Substantia nigra (tissue), 51 donors: ENCODE measurements at places on chromosomes 13 and 19.

DNA sequence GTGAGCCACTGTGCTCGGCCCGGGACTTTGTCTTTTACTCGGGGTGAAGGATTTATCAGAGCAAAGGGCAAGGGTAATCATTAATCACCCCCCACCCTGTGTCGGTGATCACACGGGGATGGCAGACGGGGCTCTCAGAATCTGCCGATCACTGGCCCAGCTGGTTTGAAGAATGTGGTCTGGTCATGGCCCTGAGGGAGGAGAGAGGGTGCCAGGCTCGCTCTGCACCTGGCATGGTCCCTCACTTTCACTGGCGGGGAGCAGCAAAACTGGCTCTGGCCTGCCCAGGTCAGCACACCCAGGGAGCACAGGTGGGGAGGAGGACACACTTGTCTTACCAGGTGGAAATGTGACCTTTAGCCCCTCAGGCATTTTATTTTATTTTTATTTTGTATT lies 10.2 kb downstream of the REEP6 start:
- DNase-seq, result no peak

DNA sequence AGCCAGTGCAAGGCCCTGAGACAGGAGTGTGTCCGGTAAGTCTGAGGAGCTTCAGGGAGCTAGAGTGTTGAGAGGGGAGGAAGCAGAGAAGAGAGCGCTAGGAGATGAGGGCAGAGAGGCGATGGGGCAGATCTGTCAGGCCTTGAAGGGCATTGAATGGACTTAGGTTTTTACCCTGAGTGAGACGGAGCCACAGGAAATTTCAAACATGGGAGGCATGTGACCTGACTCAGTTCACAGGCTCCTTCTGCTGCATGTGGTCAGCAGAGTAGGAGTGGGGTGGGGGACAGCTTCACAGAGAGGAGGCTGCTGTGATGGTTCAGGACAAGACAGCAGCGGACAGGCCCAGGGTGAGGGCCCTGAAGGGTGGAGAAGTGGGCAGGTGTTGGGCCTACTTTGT lies 2.5 kb upstream of the FAM98C start:
- DNase-seq, result no peak

GRCh38 chr19:47786566-47786965 lies 8.1 kb downstream of the SELENOW start:
- no peak for DNase-seq

DNA sequence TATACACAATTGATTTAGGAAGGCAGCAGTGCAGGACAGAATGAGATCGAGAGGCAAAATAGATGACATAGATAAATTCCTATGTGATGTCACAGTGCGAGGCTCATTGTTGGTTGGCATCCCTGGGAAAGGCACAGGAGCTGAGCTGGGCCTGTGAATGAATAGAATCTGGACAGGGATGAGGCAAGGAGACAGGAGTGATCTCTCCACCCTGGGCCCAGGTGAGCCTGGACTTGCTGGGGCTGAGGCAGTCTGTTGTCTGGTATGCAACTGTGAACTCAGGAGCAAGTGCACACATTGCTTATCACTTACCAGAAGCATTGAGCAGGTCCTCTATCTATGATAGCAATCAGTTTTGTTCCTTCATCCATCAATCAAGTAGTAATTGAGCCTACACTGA lies 48.2 kb upstream of the ESD start:
- no peak for DNase-seq

DNA sequence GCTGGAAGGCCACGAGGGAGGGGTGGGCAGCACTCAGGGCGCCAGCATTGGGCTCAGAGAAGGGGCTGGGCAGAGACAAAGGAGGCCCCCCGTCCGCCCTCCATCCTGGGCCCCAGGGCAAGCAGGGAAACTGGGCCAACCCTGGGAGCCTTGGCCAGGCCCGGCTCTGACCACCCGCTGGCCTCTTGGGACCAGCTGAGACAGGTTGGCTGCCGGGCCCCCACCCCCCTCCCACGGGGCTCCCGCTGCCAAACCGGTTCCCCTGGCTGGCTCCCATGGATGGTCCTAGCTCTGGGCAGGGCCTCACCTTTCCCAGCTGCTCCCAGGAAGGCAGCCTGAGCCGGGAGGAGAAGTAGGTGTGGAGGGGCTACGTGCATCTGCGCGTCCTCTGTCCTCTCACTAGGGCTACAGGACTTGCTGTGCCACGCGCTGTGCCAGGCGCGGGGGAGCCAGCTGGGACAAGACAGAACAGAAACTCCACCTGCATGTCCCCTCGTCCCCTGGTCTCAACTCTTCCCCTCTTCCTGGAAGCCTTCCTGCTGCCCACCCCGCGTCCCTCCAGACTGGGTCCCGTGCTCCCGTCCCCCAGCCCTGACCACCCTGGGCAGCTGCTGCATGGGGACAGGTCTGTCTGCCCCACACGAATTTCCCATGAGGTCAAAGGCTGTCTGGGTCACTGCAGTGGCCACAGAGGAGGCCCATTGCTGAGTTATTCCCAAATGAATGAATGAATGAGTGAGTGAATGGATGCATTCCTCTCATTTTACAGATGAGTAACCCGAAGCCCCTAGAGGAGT lies 29.1 kb upstream of the NCCRP1 start:
- DNase-seq, result no peak

- no peak for DNase-seq
Measured at GRCh38 chr13:25860265-25860664, 191.6 kb downstream of the SHISA2 start.

DNA sequence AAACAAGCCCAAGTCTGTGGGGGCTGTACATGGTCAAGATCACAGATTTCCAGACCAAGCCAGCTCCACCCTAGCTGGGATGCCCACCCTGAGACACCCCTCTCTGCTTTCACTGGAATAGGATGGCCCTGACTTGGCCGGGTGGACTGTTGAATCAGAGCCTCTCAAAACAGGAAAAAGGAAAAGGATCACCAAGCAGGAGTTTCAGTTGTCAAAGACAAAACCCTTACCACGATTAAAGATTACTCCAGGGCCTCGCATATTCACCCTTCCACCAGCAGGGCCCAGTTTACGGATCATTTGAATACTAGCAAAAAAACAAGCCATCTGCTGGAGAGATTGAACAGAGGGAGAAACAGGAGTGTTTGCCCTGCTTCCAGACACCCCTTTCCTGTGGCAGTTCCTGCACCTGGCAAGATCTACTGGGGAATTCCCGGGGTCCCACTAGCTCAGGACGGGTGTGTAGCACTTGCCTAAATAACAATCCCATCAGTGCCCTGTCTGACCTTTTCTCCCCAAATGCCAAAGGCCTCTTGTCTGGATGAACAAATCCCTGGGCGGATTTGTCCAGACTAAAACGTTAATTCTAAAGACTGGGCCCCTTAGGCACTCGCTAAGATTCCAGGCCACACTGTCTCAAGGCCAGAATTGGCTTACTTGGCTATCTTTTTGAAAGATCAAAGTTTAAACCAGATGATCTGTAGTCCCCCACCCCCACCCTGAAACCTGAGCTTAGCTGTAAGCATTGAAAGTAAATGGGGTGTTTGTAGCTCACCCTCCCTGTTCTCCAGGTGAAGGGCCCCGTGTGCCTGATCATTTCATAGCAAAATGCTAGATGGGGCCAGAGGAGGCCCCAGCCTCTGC lies 38.4 kb downstream of the ACTN4 start:
- no peak for DNase-seq

GRCh38 chr13:60258349-60258748 lies 94.6 kb upstream of the DIAPH3 start:
- DNase-seq, result no peak

DNA sequence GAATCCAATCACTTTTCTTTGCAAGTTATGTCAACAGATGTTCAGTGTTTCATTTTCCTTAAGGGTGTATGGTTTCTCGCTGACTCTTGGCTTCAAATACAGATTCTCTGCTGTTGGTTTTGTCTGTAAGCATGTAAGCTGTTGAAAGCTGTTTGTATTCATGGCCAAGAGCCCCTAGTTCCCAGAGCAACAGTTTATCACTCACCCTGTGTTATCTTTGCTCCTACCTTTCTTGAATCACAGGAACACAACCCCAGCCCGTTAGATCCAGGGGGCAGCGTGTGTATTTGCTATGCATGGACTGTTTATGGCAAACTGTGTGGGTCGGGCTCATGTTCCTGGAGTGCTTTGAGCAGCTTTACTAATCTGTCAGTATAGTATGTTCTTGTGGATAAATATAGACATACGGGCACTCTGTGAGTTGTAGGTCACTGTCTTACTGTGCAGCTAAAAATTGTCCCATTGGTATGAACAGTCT lies 28.9 kb downstream of the FRY start:
- DNase-seq, result no peak

DNA sequence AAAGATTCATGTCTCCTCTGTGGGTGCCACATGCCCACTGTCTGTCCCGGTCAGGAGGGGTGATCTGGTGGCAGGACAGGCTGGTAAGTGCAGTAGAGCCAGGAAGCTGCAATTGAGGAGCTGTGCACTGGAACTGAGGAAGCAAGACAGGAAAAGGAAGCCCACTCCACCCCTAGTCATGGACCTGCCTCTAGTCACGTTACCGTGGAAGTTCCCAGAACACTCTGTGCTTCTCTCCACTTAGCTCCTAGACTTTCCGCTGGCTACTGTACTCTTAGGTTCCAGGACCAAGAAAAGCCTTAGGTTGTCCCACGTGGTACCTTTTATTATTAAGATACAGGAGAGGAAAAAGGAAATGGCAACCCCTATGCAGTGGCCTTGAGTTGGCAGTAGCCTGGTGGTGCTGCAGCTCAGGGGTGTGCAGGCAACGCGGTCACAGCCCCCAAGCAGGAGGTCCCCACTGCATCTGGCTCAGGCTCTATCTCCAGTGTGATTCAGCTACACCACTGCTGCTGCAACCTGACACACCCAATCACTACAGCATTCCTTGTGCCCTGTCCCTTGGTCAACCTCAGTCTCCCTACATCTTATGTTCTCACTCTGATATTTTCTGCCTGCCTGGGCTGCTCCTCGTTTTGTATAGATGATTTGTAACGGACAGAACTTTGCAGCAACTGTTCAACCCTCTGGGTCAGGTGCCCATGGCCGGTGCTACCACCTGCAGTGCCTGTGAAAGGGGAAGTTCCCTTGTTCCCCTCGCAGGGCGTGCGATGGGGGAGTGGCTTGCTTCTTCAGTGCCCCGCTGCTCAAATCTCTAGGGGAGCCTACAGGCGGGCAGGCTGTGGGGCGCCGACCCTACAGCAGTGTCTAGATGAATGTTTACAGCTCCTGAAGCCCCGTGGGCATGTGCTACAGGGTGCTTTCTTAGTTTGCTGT lies 24.4 kb upstream of the GPR12 start:
- DNase-seq, result no peak

DNA sequence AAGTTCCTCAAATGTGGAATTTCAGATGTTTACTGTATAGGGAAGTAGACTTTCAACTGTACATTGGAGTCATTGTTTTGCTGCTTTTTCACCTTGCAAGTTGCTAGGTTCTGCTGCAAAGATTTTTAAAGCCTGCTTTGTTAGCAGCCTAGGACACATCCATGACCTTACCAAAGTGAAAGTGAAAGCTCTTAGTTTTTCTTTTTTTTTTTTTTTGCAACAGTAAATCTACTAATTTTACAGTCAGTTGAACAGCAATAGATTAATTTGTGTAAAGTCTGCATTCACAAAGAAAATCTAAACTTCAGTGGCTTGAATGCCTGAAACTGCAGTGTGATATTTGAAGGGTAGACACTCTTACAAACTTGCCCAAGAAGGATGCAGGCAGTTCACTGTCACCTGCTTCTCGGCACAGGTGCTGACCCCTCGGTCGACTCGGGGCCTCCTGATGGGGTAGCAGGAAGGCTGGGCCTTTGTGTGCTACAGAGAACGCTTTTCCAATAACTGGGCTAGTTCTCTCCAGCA lies 5.0 kb upstream of the MTIF3 start:
- DNase-seq, result no peak

DNA sequence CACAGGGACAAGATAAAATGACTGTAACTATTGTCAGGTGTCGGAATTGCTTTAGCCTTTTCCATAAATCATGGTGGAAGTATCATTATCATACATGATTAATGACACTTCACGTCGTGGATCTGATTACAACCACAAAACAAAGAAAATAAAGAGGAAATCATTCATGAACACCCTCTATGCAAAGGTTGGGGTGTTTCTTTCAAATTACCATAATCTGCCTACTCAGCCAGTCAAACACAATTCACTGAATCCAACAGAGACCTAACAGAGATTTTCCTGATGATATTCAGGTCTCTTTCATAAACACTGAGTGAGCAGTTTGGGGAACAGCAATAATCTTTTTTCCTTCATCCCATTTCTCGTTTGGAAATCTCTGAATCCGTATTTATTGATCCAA lies 625.6 kb downstream of the DCT start:
- no peak for DNase-seq

GRCh38 chr19:49327878-49328544 lies 3.0 kb upstream of the SLC6A16 start:
- DNase-seq, result no peak

DNA sequence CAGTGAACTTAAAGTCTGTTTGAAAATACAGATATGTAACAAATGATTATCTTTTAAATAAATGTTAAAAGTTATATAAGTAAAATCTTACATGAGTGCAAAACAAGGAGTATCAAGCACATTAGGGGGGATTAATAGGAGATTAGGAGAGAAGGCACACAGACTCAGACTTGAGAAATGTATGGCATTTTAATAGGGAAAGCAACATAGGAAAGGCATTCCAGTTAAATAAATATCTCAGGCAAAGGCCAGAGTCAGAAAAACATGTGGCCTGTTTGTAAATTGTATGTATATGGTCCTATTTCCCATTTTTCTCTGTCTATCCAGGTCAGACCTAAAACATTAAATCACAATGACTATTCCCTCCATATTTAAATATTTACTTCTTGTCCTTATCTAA lies 462.7 kb downstream of the GPC6 start:
- no peak for DNase-seq

GRCh38 chr13:93953841-93954240 lies 525.6 kb downstream of the DCT start:
- no peak for DNase-seq

DNA sequence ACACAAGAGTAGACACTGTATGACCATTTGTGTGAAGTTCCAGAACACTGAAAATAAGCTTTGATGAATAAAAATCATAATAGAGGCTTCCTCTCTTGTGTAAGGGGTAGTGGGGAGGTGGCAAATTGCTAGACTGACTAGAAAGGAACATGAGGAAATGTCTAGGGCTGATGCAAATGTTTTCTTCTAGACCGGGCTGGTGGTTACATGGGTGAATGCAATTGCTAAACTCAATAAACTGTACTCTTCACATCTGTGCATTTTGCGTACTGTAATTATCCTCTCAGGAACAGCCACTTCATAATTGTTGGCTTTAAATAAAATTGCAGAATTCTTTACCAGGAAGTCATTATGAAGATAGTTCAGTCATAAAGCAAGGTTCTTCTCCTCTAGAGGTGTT lies 5.2 kb upstream of the KBTBD7 start:
- DNase-seq, result no peak
